Right ventricle myocardium superior (tissue), 1 donor: ENCODE measurements at places on chromosomes 4 and X.

DNA sequence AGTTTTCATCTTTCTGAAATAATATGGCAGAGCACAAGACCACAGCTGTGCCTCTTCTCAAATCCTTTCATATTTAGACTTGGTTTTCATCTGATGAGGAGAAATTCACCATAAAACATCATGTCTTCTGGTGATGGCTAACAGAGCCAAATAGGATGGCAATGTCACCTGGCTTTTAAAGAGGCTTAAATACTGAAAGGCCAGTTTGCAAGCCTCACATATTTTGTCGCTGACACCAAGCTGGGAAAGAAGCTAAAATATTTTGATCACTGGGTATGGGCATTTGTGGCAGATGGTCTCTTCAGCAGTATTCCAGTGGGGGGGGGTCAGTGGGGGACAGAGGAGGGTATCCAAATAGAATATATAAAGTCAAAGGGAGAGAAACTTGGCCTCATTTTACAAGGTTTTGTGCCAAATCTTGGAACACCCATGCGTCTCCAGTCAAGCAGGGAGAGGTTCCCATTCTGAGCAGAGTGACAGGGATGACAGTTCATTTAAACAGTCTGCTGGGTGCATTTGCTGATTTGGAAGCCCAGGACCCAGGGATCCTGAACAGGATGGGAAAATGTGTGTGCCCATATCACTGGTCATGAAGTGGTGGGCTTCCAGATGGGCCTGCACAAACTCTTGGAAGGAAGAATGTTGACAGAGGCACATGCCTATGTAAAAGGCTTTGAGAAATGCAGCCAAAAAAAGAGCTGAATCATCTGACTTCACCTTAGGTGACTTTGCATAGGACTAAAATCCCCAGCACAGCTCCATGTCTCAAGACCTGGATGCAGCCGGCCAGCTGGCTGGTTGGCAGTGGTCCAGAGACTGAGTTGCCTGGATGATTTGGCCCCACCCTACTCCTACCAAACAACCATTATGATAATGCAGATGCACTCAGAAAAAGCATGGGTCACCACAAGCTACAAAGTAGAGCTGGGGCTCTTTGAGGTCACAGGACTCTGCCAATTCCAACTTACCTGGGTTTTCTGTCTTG is 484.4 kb upstream of the NR3C2 start:
- DNase-seq: peak; percentile 64

GRCh38 chr4:53012738-53013137 is 150.6 kb downstream of the RASL11B start:
- no peak for DNase-seq

GRCh38 chr4:47577779-47578553 is 92.9 kb downstream of the ATP10D start:
- no peak for DNase-seq

GRCh38 chr4:170014359-170015011 is 11.7 kb downstream of the MFAP3L start:
- DNase-seq: no peak

GRCh38 chr4:76736414-76736813 is 161.5 kb downstream of the SOWAHB start:
- DNase-seq: no peak

- no peak for DNase-seq
Measured at GRCh38 chr4:70402762-70403161, 5.0 kb downstream of the OPRPN start.

DNA sequence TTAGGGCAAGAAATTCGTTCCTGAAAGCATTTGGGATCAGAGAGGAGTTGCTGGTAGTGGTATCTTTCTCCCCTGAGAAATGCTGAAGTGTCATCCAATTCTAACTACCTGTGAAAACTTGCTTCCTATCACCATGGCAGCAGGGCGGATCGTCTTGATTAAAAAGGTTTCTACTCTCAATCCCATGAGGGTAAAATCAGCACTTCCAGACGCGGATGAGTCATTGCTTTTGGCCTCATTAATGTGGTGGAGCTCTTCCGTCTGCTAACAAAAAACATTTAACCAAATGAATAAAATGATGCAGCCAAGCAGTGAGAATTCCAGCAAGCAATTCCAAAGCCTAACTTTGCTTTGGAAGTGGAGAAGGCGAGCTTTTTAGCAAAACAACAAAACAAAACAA is 325.6 kb downstream of the CAMK2D start:
- no peak for DNase-seq

GRCh38 chr4:7815981-7816380 is 123.7 kb downstream of the AFAP1 start:
- no peak for DNase-seq
